ENCODE measurements at places on chromosomes 7 and 10.

GRCh38 chr7:131781-132482 lies 60.4 kb upstream of the FAM20C start:
- DNase-seq: peak; percentile 76

GRCh38 chr10:5590816-5591215 lies 66.1 kb downstream of the CALML3 start:
- DNase-seq: no peak

DNA sequence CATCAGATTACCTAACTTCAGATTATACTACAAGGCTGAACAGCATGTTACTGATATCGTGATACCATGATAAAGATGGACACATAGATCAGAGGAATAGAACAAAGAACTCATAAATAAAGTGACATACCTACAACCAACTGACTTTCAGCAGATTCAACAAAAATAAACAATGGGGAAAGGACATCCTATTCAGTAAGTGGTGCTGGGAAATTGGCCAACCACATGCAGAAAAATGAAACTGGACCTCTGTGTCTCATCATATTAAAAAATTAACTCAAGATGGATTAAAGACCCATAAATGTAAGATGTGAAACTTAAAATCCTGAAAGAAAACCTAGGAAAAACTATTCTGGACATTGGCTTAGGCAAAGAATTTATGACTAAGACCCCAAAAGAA lies 158.6 kb downstream of the ZEB1 start:
- no peak for DNase-seq

- DNase-seq: no peak
Measured at GRCh38 chr10:111548084-111548726, 471.4 kb downstream of the ADRA2A start.

DNA sequence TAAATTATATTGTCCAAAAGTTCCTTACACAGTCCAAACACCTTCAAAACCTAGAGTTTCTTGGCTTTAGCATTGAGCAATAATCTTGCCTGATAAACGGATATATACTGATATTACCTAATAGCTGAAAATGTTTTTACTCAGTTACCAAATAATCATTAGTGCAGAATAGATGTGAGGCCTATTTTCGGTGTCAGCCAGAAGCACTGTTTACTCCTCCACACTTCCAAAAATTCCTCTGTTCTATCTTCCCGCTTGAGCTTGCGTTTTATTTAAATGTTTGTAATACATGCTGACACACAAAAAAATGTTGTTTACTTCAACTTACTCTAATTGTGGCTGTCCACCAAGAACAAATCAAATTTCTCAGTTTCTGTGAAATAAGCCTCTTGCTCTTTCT lies 606.2 kb upstream of the TEX47 start:
- DNase-seq: no peak

DNA sequence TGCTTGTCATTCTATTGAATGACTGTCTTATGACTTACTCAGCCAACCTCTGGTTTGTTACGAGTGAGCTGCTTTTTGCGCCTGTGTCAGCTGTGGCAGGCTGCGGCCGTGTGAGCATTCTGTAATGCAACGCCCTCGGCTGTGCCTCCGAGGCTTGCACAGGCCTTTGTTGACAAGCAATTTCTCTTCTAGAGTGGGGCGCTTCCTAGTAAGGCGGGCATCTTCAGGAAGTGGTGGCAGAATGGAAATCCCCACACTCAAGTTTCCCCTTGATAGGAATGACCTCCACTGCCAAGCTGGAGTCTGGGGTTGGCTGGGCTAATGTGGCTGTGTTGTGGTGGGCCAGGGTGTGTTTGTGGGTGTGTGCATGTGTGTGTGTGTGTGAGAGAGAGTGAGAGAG lies 20.2 kb upstream of the TMEM178B start:
- no peak for DNase-seq

GRCh38 chr7:77697535-77697831 lies 1.2 kb downstream of the RSBN1L start:
- no peak for DNase-seq

DNA sequence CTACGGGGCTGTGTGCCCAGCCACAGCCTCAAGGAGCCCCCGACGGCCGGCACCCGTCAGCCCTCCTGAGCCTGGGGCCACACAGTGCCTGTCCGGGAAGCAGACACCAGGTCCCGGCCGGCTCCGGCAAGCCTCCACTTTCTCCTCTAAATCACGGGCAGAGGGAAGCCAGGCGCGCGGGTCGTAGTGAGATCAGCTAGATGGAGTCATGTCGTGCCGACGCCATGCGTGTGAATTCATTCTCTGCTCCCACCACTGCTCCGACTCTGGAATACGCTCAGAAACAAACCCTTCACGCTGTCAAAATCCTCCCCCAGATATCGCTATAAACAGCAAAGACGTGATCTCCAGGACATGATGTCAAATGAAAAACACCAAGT lies 93.7 kb upstream of the DNAAF5 start:
- no peak for DNase-seq

GRCh38 chr10:91607646-91608403 lies 25.0 kb downstream of the PPP1R3C start:
- no peak for DNase-seq

- DNase-seq: no peak
Measured at GRCh38 chr10:112246-112645, 23.0 kb upstream of the ZMYND11 start.

DNA sequence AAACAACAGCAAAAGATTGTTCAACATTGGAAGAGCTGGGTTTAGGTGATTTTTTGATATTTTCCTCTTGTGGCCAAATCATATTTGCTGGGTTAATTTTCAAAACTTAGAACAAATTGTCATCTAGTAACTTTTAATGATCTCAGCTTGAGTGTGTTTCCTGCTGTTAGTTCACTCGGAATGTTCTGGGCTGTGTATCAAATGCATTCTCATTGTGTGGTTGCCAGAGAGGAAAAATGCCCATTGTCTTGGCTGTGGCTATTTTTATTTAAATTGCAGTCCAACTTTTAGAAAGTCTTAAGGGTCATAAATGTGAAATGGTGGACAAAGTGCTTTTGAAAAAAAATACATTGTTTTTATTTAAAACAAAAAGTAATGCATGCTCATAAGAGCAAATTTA lies 542.0 kb downstream of the TNS3 start:
- DNase-seq: no peak

GRCh38 chr7:27520815-27521790 lies 141.6 kb downstream of the HIBADH start:
- DNase-seq: no peak

DNA sequence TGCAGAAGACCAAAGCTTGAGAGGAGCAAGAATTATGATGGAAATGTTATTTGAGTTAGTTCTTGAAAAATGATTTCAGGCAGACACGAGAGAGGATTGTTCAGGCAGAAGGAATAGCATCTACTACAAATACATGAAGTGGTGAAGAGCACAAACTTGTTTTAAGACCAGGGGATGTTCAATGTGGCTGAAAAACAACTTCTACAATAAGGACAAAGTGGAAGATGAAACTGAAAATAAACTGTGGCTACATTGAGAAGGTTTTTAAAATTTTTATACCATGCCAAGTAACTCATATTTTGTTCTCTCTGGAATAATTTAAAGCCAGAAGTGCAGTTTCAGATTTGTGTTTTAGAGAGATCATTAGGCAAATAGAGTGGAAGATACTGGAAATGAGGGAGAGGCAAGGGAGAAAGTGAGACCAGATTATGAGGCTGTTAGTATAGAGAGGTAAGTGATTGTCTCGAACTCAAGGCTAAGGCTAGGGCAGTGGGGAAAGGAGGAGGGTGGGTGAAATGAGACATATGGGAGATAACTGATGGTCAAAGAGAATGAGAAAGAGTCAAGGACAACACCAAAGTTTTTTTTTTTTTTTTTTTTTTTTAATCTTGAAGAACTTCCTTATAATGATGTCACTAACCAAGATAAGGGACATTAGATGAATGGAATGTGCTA lies 115.4 kb downstream of the MDFIC start:
- DNase-seq: no peak

GRCh38 chr10:24622781-24623301 lies 100.8 kb downstream of the ARHGAP21 start:
- no peak for DNase-seq

DNA sequence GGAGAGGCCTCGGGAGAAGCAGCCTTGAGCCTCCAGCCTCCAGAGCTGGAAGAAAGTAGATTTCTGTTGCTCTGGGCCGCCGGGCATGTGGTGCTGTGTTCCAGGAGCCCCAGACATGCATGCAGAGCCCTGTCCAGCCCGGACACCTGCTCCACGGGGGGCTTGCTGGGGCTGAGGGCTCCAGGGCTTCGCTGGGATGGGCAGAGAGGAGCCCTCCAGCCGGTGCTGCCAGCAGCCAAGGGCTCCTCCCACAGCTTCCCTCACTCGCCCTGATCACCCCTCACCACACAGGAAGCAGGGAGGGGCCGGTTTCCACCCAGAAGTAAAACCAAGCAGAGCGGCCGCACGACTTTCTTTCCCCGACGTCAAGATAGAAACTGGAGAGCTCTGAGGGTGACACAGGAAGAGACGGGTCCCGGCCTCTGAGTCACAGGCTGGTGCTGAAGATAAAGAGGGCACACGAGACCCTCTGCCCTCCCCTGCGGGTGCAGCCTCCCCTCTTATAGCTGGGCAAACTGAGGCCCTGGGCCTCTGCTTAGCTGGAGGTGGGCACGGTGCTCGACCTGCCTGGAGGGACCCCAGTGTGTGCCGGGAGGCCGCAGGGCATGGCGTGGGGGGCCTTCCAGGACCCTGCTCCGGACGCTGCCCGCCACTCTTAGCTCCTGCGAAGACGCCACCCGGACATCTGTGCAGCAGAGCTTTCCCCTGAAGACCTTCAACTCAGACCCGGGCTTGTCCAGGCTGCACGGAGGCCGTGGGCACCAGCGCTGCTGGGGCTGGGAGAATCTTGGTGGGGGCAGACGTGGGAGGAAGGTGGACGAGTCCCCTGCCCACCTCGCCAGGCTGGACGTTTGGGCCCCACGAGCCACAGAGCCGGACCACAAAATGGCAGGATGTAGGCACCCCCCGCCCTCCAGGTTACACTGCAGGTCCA lies 31.1 kb downstream of the ADAP1 start:
- DNase-seq: no peak

DNA sequence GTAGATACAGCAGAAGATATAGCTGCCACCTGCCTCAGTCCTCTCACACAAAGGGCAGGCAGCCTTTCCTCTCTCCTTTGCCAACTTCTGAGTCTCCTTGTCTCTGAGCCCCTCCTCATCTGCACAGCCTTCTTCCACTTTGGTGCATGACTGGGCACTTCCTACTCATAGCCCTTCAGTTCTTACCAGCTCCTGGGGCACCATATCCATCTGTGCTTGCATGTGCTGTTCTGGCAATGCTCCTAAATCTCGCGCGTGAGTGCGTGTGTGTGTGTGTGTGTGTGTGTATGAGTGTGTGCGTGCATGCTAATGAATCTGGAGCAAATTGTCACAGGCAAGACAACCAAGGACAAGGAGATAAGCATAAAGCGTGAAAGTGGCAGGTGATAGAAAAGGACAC lies 1271.6 kb upstream of the SORCS1 start:
- DNase-seq: no peak

Measured in occipital lobe (tissue), 3 donors.